Stimulated activated CD8-positive, alpha-beta memory T cell treated with anti-CD3 and anti-CD28 coated beads, Interleukin-7, amount 100 ng/mL, for 1 hour (primary cell): ENCODE measurements at places on chromosomes 5 and 9.

GRCh38 chr9:124218987-124219461, 38.7 kb upstream of the NEK6 start:
- DNase-seq, result no peak

DNA sequence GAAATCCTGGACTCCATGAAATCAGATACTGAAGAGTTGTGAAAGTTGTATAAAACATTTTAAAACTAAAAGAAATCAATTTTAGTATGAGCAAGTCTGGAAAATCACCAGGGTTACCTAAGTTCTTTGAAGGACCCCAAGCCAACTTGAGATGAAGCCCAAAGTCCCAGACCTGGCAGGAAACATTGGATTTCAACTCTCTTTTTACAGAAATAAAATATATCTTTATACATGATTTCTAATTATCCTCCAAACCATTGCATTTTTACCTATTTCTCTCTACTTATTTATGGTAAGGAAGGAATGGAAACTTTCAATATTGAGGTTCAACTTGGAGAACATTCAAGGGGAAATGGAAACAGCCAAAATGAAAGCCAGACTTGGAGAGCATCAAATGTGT, 390.6 kb upstream of the C9orf72 start:
- no peak for DNase-seq

DNA sequence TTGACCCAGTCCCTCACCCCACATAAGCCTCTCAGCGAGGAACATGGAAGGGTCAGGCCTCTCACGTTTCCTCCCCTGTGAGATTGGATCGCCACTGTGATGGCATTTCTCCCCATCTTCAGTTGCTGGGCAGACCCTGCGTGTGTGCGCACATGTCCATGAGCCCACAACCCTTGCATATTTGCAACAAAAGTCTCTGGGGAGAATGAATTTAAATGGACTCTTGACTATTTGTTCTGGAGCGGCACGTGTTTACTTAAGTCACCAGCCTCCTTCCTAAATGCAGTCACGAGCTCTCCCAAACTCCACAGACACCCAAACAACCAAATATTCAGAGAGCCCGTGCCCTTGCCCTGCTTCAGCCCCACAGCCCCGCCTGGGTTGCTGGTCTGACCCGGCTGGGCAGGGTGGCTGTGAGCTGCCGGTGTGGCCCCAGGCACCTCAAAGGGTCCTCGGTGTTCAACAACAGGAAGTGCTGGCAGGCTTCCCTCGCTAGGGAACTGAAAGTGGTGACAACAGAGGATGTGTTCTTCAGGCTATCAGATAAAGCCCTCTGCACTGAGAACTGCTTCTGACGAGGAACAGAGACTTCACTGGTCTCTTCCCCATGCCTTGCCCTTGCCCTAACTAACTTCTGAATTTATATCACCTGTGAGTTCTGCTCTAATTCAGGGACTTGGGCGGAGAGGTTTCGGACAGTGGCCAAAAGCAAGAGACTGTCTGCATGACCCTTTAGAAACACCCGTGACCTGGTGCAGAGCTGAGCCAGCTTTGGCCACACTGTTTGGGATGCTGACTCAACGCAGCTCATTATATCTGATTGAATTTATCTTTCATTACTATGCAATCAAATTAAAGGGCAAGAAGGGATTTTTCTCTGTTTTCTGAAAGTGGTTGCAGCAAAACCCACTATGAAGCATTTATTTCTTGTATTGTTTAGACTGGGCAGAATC, 19.2 kb upstream of the CD180 start:
- DNase-seq, result peak; percentile 39

DNA sequence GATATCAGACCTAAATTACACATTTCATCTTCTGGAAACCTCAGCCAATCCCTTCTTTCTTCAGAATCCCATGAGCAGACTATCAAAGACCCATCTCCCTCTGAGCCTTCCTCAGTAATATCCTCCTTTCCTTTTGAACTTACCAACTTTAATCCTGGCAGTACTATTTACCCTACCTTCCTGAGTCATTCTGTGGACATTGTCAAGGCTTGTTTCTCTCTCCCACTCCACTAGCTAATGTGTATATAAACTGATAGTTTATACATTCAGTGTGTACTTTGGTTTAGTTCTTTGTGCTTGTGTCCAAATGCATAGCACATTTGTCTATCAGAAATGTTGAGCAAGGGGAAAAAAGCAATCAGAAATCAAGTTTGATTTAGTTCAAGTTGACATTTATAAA, 568.3 kb downstream of the CSNK1G3 start:
- DNase-seq, result no peak

- no peak for DNase-seq
Observed at GRCh38 chr9:74543145-74543544, 46.0 kb downstream of the RORB start.

DNA sequence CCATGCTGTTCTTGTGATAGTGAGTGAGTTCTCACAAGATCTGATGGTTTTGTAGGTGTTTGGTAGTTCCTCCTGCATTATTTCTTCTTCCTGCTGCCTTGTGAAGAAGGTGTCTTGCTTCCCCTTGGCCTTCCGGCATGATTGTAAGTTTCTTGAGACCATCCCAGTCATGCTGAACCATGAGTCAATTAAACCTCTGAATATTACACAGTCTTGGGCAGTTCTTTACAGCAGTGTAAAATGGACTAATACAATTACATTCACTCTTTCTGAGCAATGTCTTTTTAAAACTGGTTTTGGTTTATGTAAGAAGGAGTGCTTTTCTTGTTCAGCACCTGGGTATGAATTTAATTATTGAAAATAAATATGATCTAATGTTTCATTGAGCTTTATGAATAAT, 50.7 kb upstream of the ARRDC3 start:
- no peak for DNase-seq

DNA sequence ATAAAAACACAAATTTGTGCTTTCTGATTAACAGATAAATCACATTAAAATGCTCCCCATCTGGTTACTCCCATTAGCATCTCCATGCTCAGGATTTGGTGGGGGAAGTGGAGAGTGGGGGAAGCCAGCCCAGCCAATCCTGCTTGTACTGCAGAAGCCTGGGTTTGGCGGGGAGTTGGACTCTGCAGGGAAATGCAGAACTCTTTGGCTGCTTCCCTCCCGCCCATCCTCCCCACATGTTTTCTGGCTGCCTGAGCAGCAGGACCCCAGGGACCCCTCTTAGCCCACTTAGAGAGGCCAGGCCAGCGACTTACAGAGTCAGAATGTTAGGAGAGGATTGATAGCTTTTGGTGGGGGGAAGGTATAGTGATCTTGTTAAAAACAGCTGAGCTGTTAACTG, 59.5 kb upstream of the FOXI1 start:
- no peak for DNase-seq

DNA sequence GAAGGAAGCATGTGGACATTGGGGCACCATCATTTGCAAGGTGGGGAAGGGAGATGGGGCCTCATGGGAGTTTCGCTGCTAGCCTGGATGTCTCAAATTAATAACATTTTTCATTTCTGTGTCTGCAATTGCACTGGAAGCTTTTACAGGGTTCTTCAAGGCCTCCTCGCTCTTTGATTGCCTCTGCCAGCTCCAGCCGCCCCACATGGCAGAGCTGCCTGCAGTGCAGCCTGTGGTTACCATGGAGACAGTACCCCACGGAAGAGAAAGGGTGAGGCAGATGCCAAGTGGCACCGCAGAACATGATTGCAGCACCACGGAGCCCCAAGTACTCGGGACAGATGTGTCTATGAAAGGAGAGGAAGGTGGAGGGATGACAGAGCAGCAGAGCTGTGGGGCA, 25.4 kb downstream of the CTNND2 start:
- DNase-seq, result no peak

DNA sequence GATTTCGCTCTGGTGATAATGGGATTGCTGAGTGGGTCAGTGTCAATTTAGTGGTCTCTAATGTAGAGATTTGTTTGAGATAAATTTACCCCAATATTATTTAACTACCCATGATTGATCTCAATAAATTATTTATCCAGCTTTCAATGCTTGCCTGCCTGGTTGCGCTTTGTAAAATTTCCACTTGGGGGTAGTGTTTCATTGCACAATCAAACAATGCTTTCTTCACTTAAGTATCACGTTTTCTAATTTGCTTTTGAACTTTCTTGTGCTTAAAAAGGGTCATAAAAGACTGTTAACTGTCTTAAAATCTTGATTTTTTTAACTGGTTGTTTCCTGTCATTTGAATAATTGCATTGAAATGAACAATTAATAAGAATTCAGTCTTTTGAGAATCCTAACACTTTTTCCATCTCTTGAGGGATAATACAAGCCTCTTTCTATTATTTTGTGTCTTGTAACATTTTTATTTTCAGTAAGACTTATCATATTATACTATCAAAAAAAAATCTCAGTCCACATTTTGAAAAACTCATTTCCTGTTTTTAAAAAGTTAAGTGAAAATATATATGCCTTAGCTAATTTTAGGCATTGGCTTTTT, 18.7 kb downstream of the HSD17B4 start:
- no peak for DNase-seq

DNA sequence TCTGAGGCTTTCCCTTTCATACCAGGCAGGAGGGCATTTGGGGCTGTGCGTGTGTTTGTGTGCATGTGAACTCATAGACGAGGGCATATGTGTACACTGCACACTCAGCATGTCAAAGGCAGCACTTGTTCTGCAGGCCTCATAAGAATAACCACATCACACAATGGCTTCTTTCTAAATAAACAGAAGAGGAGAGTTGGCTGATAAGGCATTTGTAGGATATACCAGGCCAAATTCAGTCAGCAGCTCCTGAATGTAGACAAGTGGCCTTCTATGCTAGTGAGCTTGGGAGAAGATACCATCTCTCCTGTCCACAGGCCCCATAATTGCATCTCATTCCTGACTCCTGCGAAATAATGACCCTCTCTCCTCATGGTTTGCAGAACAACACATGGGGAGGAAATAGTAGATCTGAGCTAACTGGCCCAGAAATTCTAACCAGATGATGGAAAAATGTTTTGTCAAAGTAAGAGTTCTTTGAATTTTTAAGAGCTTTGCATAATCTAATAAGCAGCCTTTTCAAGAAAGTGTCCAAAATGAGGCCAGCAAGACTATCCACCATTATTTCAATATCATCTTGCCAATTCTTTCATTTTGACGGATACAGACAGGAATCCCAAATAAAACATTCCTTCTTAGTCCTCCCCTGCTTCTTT, 60.5 kb upstream of the GAS1 start:
- DNase-seq, result no peak

GRCh38 chr9:98264516-98264915, 9.1 kb upstream of the TBC1D2 start:
- no peak for DNase-seq

GRCh38 chr9:118148990-118149389, 444.8 kb downstream of the TLR4 start:
- no peak for DNase-seq

GRCh38 chr5:36017622-36018021, 26.4 kb upstream of the UGT3A1 start:
- no peak for DNase-seq

- no peak for DNase-seq
Observed at GRCh38 chr9:121261107-121261460, 6.9 kb upstream of the GSN start.

GRCh38 chr5:125720348-125720685, 702.9 kb upstream of the GRAMD2B start:
- DNase-seq, result no peak

DNA sequence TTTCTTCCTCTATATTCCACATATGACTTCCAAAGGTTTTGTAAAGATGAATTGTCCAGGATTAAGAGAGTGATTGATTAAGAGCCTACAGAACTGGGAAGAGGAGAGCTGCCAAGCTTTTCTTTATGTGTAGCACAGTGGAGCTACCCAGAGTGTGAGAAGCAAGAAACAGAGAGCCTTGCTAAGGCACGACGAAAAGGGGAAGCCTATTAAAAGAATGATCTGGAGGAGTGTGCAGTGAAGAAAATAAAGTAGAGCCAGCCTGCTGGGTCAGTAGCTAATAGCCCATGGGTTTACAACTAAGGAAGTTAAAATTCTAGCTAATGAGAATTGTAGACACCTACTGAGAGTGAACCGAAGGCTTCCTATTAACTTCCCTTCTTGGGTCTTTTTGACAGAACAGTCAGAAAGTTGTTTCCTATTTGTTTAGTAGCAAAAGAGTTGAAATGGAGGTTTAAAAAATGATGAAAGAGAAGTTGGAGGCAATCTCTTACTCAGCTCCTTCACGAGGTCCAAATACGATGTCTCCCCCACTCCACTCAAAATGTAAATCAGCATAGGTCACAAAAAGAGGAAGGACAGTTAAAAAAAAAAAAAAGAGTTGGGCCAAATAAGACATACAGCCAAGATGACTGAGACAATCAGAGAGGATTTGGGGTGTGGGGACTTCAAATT, 957 bp upstream of the PRR16 start:
- no peak for DNase-seq

- DNase-seq, result no peak
Observed at GRCh38 chr5:172162323-172162986, 25.6 kb downstream of the STK10 start.

GRCh38 chr5:57863661-57864060, 381.1 kb upstream of the ACTBL2 start:
- no peak for DNase-seq

DNA sequence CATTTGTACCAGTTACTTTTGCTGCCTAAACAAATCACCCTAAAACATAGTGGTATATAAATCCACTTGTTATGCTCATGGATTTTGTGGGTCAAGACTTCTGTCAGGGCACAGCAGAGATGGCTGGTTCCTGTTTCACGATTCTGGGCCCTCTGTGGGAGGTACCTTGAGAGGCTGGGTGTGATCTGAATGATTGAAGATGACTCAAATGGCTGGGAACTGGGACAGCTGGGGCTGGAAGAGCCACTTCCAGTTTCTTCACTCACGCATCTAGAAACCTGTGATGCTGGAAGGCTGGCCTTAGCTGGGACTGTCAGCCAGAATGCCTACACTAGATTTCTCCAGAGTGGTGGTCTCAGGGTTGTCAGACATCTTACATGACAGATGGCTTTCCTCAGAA, 88.1 kb downstream of the KIF4B start:
- no peak for DNase-seq

- no peak for DNase-seq
Observed at GRCh38 chr5:177301503-177302165, 1.9 kb downstream of the RAB24 start.

DNA sequence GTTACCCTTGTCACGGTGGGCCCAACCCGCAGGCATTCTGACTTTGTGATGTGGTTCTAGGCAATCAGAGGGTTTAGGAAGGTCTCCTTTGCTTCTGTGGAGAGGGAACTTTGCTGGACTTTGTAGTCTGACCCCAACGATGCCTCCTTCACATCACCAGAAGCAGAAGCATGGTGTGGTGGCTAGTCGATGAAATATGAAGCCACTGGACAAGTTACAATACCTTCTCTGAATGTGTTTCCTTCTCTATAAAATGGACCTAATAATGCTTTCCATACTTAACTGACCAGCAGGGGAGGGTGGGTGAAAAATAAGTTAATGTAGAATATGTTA, 607 bp downstream of the SPEF2 start:
- DNase-seq, result no peak

GRCh38 chr9:99016681-99017387, 73.1 kb downstream of the COL15A1 start:
- DNase-seq, result no peak

DNA sequence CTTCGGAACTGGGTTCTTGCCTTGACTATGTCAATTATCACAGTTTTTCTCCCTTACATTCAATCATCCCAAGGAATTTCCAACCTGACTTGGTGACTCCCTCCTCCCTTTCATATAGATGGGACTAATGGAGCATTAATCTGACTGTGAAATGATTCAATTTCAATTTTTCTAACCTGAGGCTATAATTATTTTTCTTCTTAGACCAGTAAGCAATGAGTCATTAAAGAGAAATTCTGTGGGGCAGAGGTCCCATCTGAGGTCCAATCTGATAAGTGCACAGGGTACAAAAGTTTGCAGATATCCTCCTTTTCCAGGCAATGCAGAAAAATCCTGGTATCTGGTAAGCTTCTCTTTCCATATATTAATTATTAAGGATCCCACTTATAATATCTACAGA, 18.9 kb downstream of the PDE4D start:
- DNase-seq, result no peak
